Stimulated activated CD8-positive, alpha-beta memory T cell treated with anti-CD3 and anti-CD28 coated beads, Interleukin-4, amount 100 ng/mL, for 1 hour (primary cell): ENCODE measurements at places on chromosomes 13 and 19.

- no peak for DNase-seq
Observed at GRCh38 chr13:77536358-77536757, 852 bp downstream of the SCEL start.

DNA sequence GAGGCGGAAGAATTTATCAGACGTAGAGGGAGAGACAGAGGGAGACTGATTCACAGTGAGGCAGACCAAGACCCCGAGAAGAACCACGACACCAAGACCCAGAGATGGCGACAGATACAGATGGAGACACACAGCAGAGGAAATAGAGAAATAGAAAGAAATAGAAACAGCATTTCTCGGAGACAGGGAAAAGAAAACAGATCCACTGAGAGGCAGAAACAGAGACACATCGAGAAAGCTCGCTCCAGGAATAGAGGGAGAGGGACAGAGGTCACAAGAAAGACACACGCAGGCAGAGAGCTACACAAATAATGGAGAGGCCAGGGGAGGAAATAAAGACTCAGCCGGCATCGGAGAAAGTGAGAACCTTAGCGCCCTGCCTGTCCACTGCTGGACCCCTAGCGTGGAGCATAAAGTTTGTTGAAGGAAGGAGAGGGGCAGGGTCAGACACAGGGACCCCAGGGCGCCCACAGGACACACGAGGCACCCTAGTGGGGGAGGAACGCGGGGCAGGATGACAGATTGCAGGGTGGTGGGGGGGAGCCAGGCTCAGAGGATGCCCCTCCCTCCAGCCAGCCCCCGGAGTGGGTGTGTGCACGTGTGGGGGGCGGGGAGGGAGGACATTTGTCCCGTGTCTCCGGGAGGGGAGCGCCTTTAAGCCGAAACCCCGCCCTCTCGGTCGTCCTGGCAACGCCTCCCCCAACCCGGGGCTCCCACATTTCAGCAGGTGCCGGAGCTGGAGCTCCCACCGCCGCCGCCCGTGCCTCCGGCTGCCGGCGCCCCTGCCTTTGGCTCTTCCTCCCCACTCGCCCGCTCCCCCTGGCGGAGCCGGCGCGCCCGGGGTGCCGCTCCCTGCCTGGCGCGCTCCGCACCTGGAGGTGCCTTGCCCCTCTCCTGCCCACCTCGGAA lies at the start of gene PRKCG:
TSS of gene PRKCG (plus strand) at position 716 of the 909 bp plus-strand sequence. CDS start 298 bp downstream, outside the sequence.
- DNase-seq, result no peak

- DNase-seq, result no peak
Observed at GRCh38 chr19:8085598-8086408, 33.2 kb downstream of the CCL25 start.

DNA sequence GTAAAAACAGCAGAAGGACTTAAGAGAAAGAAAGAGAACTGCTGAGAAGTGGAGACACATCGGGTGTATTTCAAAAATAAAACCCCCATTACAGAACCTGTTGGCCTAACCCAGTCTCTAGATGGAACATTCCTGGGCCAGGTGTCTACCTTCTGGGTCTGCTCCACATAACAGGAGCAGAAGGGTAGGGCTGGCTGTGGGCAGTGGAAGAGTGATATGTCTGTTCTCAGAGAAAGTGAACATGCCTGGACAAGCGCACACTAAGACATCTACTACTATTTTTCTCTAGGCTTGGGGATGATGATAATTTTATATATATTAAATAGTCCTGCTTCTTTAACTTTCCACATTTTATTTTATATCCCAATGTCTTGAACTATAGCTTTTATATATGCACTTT lies 267.1 kb downstream of the TBC1D4 start:
- DNase-seq, result no peak

DNA sequence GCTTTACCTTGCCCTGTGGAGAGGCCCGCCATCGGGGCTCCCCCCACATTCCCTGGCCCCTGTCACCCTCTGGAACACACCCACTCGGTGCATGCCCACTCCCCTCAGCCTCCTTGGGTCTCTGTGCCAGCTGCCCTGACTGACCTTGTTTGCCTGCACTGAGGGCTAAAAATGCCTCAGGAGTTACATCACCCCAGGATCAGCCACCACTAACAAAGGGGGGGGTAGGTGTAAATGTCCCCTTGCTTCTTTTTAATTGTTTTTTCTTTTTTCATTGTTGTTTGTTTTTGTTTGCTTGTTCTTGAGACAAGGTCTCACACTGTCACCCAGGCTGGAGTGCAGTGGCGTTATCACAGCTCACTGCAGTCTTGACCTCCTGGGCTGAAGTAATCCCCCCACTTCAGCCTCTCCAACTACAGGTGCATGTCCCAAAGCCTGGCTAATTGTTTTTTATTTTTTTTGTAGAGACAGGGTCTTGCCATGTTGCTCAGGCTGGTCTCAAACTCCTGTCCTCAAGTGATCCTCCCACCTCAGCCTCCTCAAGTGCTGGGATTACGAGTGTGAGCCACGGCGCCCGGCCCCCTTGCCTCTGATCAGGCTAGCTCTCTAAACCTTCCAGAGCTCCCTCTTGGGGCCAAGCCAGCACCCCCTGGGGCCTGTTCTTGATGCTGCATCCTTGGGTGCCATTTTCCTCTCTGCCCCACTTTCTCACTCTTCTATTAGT lies 297.1 kb downstream of the UQCRFS1 start:
- no peak for DNase-seq

- DNase-seq, result no peak
Observed at GRCh38 chr19:42261763-42262162, 6.8 kb upstream of the ERF start.

DNA sequence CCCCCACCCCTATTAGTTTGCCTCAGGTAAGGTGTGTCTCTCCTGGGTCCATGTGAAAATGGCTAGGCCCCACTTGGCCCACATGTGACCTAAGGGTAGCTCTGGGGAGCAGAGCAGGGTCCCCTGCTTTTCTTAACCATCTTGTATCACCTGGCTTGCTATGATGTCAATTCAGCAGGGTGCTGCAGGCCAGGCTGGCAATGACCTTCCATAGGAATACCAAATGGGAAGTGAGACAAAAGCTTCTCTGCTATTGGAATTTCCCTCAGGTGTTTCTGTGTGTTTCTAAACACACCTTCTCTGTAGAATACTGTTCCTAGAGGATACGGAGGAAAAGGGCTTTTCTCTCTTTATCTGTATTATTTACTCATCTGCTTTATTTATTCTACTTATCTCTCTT lies 35.7 kb upstream of the DACH1 start:
- no peak for DNase-seq

DNA sequence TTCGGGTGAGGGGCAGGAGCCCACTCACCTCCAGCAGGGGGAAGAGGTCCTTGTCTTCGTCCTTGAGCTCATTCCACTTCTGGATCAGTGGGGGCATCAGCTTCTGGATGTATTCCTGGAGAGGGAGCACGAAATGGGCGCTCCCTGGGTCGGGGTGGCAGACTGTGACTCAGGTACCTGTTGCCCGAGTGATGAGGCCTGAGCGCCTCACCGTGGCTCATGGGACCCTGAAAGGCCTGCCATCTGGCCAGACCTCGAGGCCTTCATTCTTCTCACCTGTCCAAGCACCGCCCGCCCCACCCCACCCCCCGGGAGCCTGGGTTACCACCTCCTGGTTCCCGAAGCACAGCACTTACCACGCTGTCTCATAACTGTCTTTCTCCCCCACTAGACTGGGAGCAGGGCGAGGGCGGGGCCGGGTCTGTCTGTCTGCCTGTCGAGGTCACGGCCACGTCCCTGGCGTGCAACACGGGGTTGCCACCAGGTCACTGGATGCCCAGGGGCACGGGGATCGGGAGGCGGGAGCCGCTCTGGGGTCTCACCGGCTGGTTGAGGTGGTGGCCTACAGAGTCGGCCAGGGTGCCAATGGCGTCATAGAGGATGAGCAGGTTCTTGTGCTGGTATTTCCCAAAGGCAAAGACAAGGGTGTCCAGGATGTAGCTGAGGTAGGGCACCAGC lies 9.4 kb upstream of the FBXW9 start:
- DNase-seq, result no peak

GRCh38 chr13:23684647-23685046 lies 114.4 kb downstream of the TNFRSF19 start:
- DNase-seq, result no peak

GRCh38 chr13:42114912-42115311 lies 66.5 kb downstream of the DGKH start:
- no peak for DNase-seq

DNA sequence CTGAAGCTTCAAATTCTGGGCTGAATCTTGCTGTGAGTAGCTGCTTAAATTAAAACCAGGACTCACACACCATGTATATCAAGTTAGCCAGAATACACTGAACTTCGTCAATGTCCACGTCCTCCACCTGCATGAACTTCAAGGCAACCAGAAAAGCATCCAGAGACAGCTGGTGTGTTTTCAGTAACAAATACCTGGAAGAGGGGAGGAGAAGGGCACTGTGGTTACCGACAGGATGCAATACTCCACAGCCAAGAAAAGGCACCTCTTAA lies 20.4 kb downstream of the PROZ start:
- no peak for DNase-seq

- no peak for DNase-seq
Observed at GRCh38 chr13:27174766-27175455, 3.3 kb upstream of the USP12 start.

GRCh38 chr19:29645911-29646310 lies 19.4 kb upstream of the PLEKHF1 start:
- DNase-seq, result no peak
